ENCODE measurements at places on chromosomes 5 and 9.

GRCh38 chr9:22108581-22109370 is 99.7 kb upstream of the CDKN2B start:
- no peak for DNase-seq

- DNase-seq: no peak
Observed at GRCh38 chr5:81420039-81420667, 26.2 kb upstream of the ACOT12 start.

GRCh38 chr5:74587300-74587699 is 53.2 kb downstream of the ENC1 start:
- DNase-seq: no peak

DNA sequence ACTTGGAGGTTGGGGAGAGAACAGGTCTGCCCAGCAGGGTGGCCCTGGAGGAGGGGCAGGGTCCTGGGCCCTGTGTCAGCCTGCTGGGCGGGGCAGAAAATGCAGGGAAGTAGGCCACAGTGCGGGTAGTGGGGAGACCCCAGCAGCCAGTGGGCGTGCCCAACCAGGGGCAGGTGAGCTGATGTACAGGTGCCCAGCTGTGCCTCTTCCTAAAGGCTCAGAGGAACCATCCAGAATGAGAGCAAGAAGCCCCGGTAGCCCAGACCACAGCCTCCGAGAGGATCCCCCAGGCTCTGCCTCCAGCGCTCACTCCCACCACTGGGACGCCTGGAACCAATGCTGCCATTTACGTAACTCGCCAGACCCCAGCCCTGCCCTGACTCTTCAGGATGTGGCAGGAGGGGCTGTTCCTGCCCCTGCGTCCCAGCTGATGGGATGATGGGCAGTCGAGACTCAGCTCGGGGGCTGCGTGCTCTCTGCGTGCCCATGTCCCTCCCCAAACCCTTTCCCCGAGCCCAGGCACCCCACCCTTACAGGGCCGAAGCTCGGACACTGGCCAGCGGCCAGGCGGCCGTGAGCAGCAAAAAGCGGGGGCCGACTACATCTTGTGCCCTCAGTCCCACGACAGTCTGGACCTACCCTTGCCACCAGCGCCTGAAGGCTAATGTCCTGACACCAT is 17.9 kb upstream of the QRFP start:
- no peak for DNase-seq

- DNase-seq: no peak
Observed at GRCh38 chr5:40685976-40686486, 6.3 kb downstream of the PTGER4 start.

DNA sequence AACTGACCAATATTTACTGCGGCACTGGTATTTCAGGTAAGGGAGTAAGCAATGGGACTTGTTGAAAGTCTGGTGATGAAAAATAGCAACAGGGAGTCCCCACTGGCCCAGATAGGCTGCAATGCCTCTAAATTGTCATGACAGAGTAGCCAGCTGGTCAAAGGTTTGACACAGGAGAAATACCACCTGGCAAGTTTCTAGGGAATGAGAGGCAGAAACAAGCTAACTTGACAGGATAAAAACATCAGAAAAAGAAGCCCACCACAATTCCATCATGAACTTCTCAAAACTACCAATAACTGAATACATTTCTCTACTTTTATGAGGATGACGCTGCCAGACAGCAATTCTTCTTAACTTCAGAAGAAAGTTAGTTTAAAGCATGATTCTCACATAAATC is 99.8 kb downstream of the STRBP start:
- no peak for DNase-seq

DNA sequence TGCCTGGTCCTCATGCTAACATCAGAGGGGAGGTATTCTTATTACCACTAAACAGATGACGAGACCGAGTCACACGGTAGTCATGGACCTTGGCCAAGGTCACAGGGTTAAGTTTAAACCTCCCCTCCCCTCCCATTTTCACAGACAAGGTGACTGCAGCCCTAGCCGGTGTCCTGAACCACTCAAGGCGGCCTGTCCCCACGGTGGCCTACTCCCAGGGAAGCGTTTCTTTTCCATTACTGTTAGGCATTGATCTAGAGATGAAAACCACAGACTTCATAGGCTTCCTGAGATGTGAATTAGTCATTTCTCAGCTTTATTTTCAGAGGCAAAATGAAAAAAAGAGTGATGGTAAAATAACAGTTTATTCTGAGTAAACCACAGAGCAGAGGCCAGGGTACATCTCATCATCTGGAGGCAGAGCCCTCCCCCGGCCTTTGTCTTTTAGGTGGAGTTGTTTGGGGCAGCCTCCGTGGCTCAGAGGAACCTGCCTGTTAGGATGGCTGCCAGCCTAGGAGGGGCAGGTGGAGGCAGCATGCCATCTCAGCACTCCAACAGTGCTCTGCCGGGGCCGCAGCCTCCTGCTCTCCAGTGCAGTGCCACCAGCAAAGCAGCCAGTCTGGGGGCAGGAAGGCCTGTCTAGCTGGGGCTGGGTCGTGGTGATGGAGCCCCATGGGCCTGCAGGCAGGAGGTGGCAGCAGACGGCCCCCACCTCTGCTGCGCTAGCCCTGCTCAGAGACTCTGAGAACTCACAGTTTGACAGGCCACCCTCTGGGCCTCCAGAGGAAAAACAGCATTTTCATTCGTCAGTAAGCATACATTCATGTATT is 71.2 kb downstream of the RAPGEF1 start:
- no peak for DNase-seq
